ENCODE measurements at places on chromosomes 5 and 9. TPM values are rescaled to one million over a fixed set of nuclear protein-coding genes. Genes with fewer than 3 reads are reported as not detected.

DNA sequence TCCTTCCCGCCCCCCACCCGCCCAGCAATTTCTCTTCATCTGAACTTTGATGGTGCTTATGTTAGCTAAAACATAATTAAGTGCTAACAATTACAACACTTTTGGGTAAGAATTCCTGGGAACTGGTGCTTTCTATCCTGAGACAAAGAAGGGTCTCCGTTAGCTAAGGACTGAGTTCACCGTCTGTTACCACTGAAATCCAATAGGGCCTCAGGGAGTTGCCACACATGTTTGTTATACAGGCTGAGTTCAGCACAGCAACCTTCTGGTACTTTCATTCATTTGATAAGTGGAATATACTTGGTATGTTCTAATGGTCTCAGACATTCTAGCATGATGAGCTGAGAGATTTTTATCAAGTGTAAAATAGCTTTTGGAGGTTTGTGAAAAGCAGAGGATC, 437.9 kb downstream of the EFNA5 start:
- H3K27me3 ChIP-seq = no peaks in the 10 kb centered on the region
- no peak overlapping the region for H3K4me3 ChIP-seq
- no peak overlapping the region for H3K27ac ChIP-seq
- no peaks in the 10 kb centered on the region for H3K4me1 ChIP-seq
- DNase-seq = no peak
- H3K36me3 ChIP-seq = no peaks in the 10 kb centered on the region

The SHLD3 gene
- polyA plus RNA-seq = 1.6 TPM

- no peak overlapping the region for H3K4me3 ChIP-seq
- DNase-seq = no peak
- H3K36me3 ChIP-seq = no peaks in the 10 kb centered on the region
Measured at GRCh38 chr5:133265257-133265656, 213.4 kb downstream of the HSPA4 start.

GRCh38 chr9:126365780-126366179, 39.2 kb downstream of the MVB12B start:
- H3K27me3 ChIP-seq = no peaks in the 10 kb centered on the region
- H3K27ac ChIP-seq = no peak overlapping the region
- no peak overlapping the region for H3K4me3 ChIP-seq
- H3K36me3 ChIP-seq = no peaks in the 10 kb centered on the region
- DNase-seq = no peak
- peaks cover 2% of the 10 kb centered on the region for H3K4me1 ChIP-seq

DNA sequence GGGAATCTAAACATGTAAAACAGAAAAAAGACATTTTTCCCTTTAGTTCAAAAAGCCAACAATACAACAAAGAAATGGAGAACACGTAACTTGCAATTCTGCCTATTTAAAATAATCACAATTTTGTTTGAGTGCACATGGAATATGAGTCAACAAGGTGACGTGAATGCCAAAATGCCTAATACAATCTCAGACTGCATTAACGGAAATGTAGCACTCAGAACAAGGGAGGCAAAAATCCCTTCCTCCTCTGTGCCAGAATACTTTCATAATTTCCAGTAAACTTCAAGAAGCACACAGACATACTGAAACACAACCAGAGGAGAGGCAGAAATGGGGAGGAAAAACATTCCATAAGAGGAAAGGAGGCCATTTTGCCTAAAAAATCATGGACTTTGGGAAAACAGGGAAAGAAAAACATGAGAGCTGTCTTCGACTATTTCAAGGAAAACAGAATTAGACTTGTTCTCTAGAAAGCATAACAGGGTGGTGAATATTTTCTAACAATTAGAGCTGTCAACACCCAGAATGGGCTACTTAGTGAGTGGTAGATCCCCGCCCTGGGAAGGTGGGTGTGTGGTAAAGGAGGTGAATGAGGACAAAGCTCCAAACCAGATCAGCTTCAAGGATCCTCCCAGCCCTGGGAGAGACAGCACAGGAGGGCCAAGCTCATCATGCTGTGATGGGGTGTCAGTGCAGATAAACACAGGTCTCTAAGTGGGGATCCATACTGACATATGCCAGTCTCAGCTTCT, 48.2 kb downstream of the ABCA1 start:
- H3K4me3 ChIP-seq = no peak overlapping the region
- peaks cover 6% of the 10 kb centered on the region for H3K4me1 ChIP-seq
- H3K36me3 ChIP-seq = no peaks in the 10 kb centered on the region
- H3K27ac ChIP-seq = no peak overlapping the region

DNA sequence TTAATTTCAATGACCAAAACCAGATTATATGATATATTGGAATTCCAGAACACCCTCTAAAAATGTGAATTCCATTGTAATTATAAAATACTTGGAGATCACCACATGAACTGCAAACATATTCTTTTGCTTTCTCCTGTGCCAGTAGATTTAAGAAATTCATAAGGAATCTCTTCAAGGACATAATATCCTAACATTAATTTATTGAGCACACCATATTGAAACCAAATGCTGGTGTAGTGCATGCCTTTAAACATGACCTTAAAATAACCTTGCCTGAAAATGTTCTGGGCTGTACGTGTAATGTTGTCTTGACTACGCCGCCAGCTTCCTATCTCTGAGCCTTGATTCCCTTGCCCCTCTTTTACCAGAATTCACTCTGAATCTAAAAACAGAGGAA, 205.0 kb upstream of the ACTBL2 start:
- no peak overlapping the region for H3K27ac ChIP-seq
- H3K4me3 ChIP-seq = no peak overlapping the region
- H3K27me3 ChIP-seq = no peaks in the 10 kb centered on the region
- H3K4me1 ChIP-seq = peaks cover 9% of the 10 kb centered on the region
- no peaks in the 10 kb centered on the region for H3K36me3 ChIP-seq

DNA sequence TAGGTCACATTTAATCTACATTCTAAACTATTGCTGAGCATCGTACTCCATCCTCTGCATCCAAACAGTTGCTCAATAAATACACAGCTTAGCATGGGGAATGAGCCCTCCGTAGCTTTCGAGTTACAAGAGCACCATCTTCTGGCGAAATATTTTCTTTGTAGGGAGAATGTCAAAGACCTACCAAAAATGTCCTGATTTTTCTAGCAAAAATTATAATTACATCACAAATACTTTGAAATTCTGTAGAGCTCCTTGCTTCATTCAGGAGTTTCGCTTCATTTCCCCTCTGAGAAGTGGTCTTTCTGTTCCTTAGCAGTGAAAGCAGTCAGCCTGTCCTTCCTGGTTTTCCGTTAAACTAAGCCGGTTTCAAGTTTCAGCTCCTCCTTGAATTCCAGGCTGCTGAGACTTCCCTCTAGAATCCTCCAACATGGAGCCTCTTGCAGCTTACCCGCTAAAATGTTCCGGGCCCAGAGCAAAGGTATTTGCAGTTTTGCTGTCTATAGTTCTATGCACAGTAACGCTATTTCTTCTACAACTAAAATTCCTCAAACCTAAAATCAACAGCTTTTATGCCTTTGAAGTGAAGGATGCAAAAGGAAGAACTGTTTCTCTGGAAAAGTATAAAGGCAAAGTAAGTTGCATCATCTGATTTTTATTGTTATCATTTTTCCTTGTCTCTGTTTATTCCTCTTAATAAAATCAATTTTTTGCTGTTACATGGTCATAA, at the start of gene GPX8:
GPX8 (plus strand) TSS at position 409 of the 730 bp plus-strand sequence; CDS start at position 431, 22 bp downstream.
- DNase-seq = peak; percentile 34
- H3K4me1 ChIP-seq = no peaks in the 10 kb centered on the region
- no peaks in the 10 kb centered on the region for H3K36me3 ChIP-seq
- H3K27ac ChIP-seq = peak within 1 kb of the TSS; percentile 58
- H3K4me3 ChIP-seq = peak within 1 kb of the TSS; percentile 46

Data from ovary (tissue), 10 donors.